ENCODE measurements at places on chromosomes 13 and 19.

DNA sequence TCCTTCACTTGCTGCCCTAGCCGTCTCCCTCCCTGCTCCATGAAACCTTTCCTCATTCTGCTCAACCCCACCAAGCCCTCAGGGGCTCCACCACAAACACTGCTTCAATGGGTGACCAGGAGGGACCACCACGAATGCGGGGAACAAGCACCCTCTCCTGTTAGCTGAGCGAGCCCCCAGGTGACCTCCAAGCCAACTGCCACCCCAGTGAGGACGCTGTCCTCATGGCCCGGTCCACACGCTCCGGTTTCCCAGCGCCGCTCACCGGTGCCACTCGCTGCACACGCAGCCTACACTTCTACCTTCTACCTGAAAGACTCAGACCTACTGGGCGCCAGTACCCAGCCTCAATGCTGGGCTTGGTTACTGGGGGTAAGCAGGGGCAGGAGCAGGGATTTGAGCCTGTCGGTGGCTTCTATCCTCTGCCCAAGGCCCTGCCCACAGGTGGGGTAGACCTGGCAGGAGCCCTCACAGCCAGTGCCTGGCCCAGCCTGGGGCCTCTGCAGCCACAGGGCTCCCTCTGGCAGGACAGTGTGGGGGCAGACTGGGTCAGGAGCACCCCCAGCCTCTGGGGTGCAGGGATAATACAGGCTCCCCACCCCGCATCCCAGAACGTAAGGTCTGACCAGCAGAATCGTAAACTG, 704 bp upstream of the TMEM86B start:
- no peak for DNase-seq

DNA sequence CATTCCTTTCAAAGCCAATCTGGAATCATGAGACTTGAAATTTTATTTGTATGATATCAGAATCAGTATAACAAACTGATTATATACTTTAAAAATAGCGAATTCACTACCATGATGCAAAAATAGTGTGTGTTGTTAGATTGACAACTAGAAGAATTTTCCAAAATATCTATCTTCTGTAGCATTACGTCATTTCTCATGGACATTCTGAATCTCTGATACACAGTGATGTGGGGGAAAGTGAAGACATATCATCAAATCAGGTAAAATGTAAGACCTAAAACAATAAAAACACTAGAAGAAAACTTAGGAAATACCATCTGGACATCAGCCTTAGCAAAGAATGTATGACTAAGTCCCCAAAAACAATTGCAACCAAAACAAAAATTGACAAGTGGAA, 1292.0 kb upstream of the PCDH9 start:
- DNase-seq = no peak

DNA sequence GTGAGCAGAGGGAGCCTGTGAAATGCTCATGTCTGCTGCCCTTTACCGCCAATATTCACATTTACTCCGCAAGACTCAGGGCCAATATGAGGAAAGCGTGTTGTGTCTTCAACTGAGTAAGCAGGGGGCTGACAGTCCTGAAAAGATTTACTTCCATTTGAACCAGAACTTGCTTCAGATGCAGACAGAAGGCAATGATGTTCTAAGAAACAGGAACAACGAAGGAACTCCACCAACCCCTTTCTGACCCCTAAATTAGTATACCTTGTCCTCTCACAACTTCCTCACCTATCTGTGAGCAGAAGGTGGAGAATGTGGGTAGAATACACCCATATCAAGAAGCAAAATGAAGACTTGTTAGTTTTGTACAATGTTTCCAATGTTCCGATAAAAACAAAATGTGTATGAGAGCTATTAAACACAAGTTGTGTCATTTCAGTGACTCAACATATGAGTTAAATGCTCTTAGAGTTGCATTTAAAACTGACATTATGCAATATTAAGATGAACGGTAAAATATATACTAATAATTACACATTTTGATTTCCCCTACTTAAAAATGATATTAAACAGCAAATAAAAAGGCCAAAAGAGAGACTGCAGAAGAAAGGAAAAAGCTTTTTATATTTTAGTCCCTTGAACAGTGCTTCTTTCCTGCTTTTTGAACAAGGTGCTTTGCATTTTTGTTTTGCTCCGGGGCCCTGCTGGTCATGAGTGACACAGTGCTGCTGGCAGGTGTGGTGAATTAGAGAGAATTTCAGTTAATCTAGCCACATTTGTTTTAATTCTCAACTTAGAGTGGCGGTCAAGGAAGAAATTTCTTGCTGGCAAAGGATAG, 16.0 kb downstream of the TMEM272 start:
- DNase-seq = peak; percentile 48

DNA sequence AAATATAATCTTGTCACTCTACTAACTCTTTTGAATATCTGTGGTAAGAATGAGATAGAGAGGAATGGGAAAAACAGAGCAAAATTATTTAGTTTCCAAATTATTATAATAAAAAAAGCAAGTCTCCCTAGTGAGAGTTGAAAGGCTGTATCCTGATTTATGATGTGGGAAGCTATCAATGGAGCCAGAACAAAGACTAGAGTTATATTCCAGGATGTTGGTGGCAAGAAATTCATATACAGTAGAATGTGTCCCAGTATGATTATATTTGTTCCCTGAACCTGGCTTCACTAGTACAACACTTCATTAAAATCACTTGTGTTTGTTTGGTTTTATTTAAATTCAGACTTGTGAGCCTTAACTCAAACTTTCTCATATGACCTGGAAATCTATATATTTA, 630.3 kb downstream of the GPC5 start:
- no peak for DNase-seq

DNA sequence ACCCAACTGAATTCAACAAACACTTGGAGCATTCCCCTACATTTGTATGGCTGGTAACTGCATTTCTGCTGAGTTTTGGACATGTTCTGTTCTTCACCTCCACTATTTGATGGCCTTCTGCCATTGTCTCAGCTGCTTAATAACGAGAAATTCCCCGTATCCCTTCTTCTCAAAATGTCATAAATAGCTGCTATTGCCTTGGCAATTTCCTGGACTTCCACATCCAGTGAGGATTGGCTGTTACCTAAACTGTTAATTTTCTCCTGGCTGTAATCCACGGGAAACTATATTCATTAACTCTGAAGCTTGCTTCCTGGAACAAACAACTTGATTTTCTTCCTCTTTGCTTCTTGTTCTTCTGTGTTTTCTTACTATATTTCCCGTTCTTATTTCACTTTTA, 69.5 kb upstream of the TDRD3 start:
- DNase-seq = no peak

- no peak for DNase-seq
These were observed 73.5 kb downstream of the PDS5B start for GRCh38 chr13:32659736-32660135.

- no peak for DNase-seq
These were observed 20.0 kb downstream of the F2RL3 start for GRCh38 chr19:16908759-16909158.

DNA sequence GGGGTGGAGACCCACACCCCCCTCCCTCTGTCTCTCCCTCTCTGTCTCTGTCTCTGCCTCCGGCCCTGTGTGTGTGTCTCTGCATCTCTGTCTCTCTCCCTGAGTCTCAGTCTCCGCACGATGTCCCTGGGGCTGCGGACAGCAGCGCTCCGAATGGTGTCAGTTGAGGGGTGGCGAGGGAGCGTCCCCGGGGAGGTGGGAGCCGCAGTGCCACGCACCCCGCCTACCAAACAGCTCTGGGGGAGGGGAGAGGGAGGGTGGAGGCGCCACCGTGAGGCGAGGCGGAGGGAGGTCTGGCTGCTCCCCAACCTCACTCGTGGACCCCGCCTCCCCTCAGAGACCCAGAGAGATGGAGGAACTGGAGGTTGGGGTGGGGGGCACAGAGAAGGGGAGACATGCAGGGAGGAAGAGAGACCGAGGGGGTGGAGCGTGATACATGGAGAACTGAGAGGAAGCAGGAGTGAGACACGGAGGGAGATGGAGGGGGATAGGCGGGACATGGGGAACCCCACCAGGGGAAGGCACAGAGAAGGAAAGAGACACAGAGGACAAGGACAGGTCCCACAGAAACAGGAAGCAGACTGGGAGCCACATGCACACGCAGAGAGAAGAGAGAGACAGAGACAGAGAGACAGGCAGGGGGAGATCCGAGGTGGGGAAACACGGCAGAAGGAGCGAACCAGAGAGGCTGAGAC, 7.2 kb downstream of the ERFL start:
- no peak for DNase-seq

DNA sequence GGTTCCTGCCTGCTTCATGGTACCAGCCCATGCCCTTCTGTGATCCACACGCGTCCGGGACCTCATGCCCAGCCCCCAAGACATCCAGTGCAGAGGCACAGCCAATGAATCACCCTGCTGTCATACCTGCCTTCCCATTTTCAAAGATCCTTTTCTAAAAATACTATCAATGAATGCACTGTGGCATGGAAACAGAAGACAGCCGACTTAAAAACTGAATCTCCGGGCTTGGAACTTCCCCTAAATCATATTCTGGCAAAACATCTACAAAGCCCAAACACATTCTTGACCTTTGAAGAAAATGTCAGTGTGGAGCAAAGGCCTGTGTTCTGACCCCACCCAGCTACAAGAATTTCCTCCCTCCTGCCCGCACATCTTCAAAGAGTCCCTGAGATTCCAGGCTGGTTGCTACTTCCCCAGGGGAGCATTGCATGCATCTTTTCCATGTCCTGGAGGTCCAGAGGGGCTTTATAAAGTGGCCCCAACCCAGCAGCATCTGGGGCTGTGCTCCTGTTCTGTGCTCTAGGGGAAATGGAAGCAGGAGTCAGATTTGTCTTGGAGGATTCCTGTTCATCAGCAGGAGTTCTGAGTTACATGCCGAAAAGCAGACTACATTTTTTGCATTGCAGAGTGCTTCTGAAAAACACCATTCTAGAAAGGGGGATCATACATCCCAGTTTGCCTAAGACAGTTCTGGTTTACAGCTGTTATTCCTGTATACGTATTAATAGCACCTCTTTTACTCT, 135.2 kb downstream of the USP12 start:
- no peak for DNase-seq

DNA sequence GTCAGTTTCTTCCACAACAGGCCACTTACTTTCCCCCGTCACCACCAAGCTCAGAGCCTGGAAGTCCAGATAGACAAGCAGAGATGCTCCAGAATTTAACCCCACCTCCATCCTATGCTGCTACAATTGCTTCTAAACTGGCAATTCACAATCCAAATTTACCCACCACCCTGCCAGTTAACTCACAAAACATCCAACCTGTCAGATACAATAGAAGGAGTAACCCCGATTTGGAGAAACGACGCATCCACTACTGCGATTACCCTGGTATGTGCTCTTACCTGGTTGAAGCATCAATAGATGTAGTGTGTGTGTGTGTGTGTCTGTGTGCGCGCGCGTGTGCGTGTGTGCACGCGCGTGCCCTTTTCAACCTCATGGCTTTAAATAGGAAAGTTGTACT, 3.7 kb downstream of the KLF5 start:
- DNase-seq = no peak

DNA sequence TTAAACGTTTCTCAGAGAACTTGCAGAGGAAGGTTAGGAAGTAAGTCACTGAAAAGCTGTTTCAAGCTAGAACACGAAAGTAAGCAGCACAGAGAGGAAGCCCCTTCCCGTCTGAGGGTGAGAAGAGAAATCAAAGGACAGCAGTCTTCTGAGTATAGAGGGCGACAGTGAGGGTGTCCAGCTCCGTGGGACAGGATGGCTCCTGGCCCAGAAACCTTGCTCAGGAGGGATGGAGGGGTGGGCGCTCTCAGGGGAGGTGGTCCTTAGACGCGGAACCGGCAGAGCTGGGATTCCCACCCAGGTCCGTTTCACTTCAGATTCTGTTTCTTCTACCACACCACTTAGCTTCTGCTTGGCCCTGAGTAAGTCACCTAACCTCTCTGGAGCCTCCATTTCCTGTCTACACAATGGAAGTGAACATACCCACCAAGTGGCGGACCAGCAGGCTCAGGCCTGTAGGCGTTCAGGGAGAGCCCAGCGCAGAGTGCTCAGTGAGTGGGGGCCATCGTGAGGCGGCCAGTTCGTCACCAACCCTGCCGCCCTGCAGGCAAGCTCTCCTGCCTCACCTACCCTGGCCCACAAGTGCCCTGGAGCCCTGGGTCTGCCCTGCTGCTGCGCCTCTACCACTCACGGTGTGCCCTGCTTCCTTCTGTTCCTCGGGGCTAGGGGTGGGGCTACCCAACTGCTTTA, 5.5 kb upstream of the RSPH6A start:
- no peak for DNase-seq

- DNase-seq = peak; percentile 12
These were observed at the start of gene PTGER1 for GRCh38 chr19:14475251-14476073. Gene PTGER1, minus strand, starts transcription at chr19:14475354. Its CDS starts 1,034 bp downstream, at chr19:14474320.

- no peak for DNase-seq
These were observed 32.5 kb downstream of the CAPN12 start for GRCh38 chr19:38711726-38712153.

GRCh38 chr19:3625996-3626472, 556 bp downstream of the CACTIN start:
- no peak for DNase-seq

GRCh38 chr13:94345374-94346195, 133.9 kb downstream of the DCT start:
- no peak for DNase-seq

DNA sequence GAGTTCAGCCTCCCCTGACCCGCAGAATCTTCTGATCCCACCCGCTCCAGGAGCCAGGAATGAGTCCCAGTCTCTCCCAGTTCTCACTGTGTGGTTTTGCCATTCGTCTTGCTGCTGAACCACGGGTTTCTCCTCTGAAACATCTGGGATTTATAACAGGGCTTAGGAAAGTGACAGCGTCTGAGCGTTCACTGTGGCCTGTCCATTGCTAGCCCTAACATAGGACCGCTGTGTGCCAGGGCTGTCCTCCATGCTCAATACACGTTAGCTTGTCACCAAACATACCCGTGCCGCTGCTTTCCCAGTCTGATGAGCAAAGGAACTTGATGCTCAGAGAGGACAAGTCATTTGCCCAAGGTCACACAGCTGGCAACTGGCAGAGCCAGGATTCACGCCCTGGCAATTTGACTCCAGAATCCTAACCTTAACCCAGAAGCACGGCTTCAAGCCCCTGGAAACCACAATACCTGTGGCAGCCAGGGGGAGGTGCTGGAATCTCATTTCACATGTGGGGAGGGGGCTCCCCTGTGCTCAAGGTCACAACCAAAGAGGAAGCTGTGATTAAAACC, 1.1 kb upstream of the APOE start:
- DNase-seq = no peak

- peak; percentile 16 for DNase-seq
These were observed 131.0 kb downstream of the DLEU7 start for GRCh38 chr13:50712456-50712855.

- DNase-seq = no peak
These were observed 605 bp downstream of the LRG1 start for GRCh38 chr19:4539169-4539692.

DNA sequence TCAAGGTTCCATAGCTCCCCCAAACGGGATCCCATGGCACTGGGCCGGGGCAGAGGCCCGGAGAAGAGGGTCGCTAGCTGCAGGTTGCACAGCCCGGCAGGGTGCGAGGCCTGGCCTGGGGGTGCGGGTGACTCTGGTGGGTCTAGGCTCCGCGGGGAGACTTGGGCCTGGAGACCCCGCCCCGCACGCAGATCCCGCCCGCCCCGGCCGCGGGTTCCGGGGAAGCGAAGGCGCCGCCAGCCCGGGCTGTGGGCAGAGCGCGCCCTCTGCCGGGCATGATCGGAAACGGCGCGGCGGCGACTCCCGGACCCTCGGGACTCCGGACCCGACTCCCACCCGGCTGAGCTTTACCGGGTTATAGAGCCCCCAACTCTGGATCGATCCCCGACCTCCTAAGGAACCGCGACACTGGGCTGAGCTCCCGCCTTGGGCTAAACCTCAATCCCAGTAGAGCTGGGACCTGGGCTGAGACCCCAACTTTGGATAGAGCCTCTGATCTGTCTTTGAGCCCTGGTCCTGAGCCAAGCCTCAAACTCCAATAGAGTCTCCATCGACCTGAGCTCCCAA, 3.1 kb upstream of the TNFAIP8L1 start:
- DNase-seq = no peak

- no peak for DNase-seq
These were observed 2.1 kb downstream of the TMEM255B start for GRCh38 chr13:113761136-113761535.

All from inflammatory macrophage treated with lipopolysaccharide for 1 hour (primary cell).